ENCODE measurements at places on chromosomes 5 and 9.

DNA sequence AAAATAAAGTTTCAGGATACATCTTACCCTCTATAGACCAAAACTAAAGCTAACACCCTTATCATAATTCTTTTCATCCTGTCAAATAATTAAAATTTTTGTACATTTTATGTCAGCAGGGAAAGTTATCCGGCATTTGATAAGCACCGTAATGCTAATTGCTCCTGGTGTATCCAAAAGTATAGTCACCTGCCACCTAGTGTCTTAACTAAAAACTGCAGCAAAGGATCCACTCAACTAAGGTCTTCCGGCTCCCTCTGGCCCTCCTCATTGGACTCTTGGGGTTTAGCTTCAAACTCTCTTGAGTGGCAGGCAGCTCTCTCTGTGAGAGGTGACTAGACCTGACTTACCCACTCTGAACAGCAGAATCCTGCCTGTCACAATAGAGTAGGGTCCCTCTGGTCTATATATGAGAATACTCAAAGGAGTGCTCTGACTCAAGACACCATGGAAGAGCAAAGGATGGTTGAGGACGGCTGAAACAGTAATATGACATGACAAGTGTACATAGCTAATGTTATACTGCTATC, 60.4 kb upstream of the CAST start:
- no peak for DNase-seq

GRCh38 chr5:1948663-1949191, 66.0 kb upstream of the IRX4 start:
- no peak for DNase-seq

DNA sequence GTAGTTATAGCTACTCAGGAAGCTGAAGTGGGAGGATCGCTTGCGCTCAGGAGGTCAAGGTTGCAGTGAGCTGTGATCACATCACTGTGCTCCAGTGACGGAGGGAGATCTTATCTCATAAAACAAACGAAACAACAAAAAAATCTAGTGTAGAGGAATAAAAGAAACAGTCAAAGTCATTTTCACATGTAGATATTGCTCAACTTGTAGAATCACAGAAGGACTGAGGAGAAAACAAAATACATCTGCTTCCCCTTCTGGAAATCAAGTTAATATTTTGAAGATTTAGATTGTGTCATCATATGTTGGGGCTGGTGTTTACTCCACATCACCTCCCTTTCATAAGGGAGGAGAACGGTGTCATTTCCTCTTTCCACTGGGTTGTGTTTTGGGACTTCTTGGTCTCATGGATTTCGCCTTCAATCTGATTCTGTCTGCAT, 8.2 kb upstream of the SLC46A2 start:
- no peak for DNase-seq

GRCh38 chr9:91338681-91339080, 23.0 kb downstream of the AUH start:
- no peak for DNase-seq

- DNase-seq = no peak
These were observed 14.9 kb upstream of the VDAC1 start for GRCh38 chr5:134019636-134020035.

- no peak for DNase-seq
These were observed 32.6 kb upstream of the SLC6A19 start for GRCh38 chr5:1168796-1169195.

GRCh38 chr5:119274767-119275130, 81.1 kb upstream of the TNFAIP8 start:
- no peak for DNase-seq

DNA sequence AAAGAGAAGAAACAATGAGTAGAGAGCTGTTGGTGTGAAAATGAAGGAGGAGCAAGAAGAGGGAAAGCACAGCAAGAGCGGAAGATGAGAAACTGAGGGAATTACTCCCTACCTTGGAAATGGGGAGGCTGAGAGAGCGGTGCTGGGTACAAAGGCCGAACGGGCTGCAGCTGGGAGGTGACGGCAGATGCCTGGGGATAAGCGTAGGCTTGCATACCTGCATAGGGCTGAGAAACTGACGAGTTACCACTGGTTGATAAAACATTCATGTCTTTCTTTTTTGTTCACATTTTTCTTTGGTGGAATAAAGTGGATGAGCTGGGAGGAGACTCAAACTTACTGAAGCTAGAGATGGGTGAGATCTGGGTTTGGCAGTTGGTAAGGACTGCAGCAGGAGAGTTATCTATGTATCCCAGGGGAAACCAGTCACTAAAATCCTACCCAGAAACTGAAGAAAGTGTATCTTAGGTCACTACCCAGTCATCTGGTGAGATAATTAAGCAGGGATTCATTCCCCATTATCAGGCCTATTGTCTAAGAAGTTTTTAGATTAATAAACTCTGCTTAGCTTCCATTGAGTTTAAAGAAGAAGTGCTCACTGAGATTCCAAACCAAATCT, 34.8 kb downstream of the FKBP15 start:
- DNase-seq = no peak

- DNase-seq = no peak
These were observed 85.2 kb upstream of the ADAMTS2 start for GRCh38 chr5:179430193-179431175.

DNA sequence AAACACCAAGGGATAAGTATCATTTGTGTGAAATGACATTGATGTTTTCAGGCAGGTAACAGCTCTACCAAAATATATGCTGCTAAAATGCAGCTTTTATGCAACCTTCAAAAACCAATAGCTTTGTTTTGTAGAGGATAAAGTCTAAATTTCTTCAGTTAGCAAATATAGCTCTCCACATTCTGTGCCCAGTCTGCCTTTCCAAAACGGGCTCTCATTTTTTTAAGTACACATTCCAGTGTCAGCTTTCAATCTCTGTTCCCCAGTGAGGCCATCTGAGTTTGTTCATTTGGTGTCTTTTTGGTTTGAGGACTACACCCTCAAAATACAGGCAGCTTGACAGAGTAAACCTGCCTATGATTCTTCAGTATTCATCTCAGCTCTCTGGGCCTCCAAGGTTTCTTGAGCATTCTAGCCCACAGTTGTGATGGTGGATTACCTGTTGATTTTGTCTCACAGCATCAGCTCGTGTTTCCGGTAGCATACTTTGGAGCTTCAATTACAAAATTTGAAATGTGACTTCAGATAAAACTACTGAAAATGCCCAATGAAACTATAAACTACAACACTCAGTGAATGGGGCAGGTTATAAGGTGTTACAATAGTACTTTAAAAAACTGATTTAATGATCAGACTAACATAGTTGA, 55.7 kb downstream of the NR3C1 start:
- no peak for DNase-seq

- DNase-seq = no peak
These were observed 147.9 kb downstream of the PIP5K1B start for GRCh38 chr9:68852941-68853340.
